ENCODE measurements at places on chromosomes 4 and X.

DNA sequence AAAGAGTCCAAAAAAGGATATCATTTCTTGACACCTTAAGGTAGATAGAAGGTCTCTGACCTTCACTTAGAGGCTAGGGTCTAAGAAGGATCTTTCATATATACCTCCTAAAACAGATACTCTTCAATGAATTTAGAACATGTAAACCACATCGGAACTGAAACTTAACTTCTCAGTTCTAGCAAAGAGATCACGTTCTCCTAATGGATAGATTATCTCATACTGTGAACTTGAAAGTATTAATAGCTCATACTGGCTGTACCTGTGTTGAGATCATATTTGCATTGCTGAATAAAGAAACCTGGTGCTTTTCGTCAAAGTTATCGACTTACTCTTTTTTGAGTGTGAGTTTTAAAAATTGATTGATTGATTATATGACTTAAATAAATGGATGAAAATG lies 353.8 kb downstream of the EPHA5 start:
- no peak for DNase-seq

- no peak for DNase-seq
Measured at GRCh38 chr4:158777423-158778155, 8.8 kb downstream of the FNIP2 start.

- no peak for DNase-seq
Measured at GRCh38 chr4:110878956-110879355, 256.1 kb upstream of the PITX2 start.

DNA sequence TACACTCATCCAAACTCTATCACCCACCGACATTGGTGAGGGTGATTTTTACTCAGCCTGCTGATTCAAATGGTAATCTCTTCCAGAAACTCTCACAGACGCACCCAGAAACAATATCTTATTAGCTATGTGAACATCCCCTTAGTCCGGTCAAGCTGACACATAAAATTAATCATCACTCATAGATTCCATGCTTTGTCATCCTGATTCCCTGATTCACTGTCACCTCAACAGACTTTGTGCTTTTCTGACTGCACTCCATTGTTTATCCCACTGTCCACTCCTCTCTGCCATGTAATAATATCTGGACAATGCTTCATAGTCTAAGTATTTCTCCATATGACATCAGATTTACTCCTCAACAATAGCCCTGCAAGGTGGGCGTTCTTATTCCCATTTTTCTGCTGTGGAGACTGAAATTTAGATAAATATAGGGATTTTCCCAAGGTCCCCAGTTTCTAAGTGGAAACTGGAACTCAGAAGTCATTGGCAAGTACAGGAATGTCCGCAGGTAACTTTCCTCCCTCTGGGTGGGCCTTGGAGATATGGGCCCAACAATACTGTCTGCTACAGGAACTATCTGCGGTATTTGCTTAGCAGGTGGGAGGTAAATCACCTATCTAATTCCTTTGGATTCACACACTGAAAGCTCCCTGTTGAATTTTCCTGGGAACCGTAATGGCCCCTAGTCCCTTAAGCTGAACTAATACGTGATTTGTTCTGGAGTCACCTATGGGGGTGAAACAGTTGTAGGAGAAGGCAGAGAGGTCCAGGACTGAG lies 228.6 kb upstream of the BCOR start:
- DNase-seq: no peak

- no peak for DNase-seq
Measured at GRCh38 chrX:50815120-50815519, 1.1 kb upstream of the SHROOM4 start.

DNA sequence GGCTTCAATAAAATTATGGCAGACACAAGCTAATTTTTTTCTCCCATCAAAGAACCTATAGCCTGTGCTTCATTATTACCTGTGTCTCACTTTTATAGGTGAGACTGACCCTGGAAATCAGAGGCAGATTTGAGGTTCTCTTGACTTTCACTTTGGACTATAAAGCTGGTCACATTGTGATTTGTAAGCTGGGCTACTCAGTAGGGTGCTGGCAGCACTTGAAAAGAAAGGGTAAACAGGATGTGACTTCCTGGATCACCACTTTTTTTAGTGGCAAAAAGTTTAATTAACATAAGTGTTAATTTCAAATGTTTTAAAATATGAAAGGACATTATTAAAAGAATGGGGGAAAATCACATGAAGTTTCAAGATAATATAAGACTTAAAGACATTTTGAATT lies 50.6 kb upstream of the GATB start:
- no peak for DNase-seq

DNA sequence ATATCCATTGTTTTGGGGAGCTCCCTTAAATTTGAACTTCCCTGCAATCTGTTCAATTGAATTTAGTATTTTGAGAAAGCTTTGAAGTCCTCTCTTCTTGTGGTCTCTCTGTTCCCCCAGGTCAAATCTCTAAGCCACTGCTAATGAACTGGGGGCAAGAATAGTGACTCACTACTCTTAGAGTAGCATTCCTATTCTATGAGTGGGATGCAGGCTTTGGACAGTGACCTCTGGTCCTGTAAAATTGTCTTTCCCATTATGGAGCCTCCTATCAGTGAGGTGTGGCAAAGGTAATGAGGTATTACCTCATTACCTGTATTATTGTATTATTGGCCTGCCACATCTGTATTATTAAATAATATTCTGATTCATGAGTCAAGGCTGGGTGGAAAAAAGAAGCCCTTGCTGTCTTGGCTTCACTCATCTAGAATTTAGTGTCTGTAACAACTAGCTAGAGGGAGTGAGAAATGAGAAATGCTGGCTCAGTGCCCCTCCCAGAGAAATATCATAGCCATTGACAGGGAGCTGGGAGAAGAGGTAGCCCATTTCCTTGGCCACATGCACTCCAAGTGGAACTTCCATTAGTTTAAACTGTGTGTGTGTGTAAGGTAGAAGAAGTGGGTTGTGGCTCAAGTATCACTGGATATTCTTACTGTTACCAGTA lies 393.9 kb upstream of the CTSO start:
- no peak for DNase-seq

DNA sequence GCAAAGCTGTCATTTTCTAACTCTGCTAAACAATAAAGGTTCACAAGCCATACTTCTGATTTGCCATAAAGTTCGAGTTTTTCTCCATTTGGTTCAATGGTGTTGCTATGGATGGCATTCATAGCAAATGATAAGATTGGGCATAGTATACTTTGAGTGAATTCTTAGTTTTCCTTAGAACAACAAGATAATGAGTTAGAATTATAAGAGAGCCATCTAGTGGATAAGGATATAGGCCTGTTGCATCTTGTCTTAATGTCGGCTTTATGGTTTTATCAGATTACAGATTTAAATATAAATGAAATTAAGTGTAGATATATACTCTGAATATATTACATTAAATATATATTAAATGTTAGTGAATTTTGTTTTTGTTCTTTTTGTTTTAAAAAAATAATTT lies 644.6 kb downstream of the IL1RAPL1 start:
- no peak for DNase-seq

DNA sequence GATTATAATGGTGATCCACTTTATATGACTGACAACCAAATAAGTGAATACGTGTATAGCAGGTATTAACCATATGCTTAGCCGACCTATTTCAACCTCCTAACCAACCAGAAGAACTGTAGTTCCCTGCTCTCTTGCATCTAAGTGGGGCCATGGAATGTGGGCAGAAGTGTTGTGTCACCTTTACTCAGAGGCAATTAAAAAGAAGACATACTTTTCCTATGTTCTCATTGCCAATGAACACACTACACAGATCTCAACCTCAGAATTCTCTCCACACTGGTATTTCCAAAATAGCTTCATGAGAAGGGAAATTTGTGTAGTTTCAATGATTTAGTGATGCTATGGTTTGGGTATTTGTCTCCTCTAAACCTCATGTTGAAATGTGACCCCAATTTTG lies 3.2 kb upstream of the NFKB1 start:
- no peak for DNase-seq

GRCh38 chr4:1050486-1051213 lies 39.2 kb downstream of the FGFRL1 start:
- no peak for DNase-seq

GRCh38 chr4:55184600-55185523 lies 59.5 kb upstream of the KDR start:
- no peak for DNase-seq

DNA sequence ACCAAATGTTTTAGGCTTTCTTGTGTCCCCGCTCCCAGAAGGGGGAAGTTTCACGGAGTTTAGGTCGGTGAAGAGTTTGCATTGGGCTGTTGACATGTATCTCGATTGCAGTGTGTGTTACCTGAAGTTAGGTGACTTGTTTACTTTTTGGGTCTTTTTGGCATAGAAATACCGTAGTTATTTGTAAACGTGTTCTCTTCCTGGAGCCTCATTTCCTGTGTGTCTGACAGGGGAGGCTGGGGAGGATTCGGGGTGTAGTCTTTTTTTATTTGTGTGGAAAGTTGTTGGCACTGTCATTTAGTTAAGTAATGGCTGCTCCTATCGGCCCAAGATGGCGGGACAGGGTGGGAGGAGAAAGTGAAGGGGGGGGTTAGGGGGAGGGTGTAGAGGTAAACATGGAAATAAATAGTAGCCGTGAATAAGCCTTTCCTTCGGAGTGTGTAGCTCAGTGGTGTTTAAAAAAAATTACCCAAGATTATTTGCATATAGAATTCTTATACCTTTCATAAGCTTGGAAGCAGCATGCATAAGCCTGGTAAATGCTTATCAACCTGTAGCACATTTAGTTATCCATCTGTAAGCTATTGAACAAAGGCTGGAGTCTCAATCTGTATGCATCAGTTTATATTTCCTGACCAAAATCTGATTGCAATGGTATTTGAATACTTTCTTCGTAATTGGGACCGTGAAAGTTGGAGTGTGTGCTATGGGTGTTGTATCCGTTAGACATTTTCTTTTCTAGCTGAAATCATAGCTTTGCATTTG lies 1.6 kb downstream of the KDM6A start:
- DNase-seq: no peak

- DNase-seq: no peak
Measured at GRCh38 chrX:119690921-119691716, 1.8 kb downstream of the SEPTIN6 start.

GRCh38 chr4:121842862-121843261 lies 19.2 kb upstream of the CCNA2 start:
- no peak for DNase-seq

GRCh38 chrX:99973572-99974226 lies 436.4 kb downstream of the PCDH19 start:
- no peak for DNase-seq

DNA sequence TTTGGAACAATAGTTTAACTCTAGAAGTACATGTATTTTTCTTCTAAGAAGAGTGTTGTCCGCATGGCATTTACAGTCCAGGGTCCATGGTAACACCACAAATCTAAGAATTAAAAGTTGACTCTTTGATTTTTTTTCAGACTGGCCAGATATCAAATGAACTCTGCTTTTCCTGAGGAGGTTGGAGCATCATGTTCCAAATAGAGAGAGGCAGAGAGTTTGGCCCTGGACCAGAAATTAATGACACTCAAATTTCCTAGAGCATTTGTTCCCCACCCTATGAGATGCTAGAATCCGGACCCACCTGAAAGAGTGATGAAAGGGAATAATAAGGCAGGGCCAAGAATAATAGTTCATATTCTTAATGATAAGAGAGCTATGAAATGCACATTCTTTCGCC lies 47.0 kb upstream of the NAP1L5 start:
- no peak for DNase-seq

GRCh38 chr4:87152310-87153041 lies 67.9 kb downstream of the KLHL8 start:
- DNase-seq: no peak
